Hippocampal formation (tissue), 2 donors: ENCODE measurements at places on chromosomes 2 and 18.

DNA sequence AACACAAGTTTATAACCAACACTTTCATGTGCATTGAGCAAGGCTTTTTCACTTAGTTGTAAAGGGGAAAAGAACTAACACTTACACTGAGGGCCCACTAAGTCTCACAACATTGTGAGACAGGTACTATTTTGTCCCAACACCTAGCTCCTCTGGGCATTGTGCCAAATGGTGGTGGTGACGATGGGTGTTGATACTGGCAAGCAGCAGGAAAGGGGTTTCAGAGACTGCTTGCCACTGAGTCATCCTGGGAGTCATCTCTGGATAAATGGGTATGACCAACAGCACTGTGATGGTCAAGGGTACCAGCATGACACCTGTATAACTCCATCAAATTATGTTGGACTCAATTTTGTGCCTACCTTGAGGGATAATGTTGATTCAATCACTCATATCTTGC is 138.8 kb upstream of the ITGA6 start:
- no peak for DNase-seq

- DNase-seq, result peak; percentile 22
Measured at GRCh38 chr2:72222829-72223564, 75.3 kb upstream of the CYP26B1 start.

GRCh38 chr2:191329841-191330240 is 84.6 kb downstream of the MYO1B start:
- no peak for DNase-seq

DNA sequence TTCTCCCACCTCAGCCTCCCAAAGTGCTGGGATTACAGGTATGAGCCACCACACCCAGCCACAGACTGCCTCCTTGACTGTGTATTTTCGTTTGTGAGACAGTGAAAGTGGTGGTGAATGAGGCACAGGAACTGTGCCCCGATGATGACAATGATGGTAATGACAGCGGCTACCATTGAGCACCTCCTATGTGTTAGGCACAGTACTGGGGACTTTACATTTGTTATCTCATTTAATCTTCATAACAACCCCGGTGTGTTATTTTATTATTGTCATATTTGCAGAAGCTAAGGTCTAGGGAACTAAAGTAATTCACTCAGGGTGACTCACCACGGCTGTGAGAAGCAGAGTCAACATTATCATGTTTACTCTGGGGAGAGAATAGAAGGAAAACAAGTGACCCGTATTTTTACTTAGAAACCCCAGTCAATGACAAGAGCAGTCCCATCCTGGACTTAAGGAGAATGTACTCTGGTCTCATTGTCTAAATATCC is 77.6 kb upstream of the ALPP start:
- DNase-seq, result no peak

GRCh38 chr2:31238126-31238905 is 4.4 kb downstream of the EHD3 start:
- DNase-seq, result peak; percentile 73

- DNase-seq, result no peak
Measured at GRCh38 chr2:161915121-161915520, 158.9 kb downstream of the DPP4 start.

DNA sequence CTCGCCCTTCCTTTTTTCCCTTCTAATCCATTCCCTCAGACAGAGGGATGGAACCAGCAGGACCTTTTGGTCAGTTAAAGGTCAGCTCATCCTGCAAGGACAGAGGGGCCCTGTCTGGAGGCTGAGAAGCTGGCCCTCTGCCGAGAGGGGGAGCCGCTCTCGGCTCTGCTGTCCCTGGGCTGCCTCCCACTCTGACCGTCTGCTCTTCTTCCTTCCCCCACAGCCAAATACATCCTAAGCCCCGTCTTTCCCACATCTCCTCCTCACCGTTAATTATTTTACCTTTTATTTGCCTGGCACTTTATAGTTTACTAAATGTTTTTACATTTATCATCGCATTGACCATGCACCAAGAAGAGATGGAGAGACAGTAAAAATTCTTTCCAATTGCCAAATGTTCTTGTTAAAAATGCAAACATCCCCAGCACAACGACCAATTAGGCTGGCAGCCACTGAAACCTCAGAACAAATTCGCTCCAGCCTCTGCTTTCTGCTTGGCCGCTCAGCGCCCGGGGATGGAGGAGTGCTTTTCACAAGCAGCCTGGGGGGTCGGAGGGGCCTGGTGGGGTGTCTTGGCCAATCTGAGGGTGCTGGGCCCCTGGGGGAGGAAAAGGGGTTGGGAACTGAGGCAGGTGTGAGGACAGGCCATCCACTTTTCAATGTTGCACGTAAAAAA is 123.7 kb downstream of the TNS1 start:
- no peak for DNase-seq

DNA sequence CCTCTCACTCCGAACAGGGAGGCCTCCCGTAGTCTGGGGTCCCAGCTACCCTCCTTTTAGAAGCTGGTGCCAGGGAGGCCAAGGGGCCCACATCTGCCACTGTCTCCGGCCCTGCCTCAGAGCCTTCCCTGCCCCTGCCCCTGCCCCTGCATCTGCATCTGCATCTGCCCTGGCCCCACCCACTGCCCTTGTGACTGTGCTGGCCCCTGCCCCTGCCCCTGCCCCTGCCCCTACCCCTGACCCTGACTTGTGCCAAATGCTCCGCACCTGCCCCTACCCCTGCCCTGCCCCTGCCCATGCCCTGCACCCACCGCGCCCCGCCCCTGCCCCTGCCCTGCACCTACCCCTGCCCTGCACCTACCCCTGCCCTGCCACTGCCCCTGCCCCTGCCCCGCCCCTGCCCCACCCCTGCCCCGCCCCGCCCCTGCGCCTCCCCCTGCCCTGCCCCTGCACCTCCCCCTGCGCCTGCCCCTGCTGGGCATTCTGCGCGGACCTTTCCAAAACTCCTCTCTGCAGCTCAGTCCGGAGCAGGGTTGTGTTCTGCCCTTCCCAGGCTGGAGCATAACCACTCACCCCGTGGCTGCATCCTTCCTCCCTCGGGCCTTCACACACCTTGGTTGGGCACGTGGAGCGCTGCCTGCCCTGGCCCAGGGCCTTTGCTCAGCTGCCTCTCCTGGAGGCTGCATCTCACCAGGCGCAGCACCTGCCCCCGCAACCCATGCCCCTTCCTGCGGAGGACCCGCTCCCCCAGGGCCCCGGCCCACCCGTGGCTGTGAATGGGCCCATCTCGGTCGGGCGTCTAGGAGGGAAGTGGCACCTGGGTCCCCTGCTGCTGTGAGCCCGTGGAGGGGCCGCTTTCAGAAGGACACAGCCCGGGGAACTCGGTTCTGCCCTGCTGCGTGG is 5.4 kb downstream of the SNTG2 start:
- DNase-seq, result no peak

DNA sequence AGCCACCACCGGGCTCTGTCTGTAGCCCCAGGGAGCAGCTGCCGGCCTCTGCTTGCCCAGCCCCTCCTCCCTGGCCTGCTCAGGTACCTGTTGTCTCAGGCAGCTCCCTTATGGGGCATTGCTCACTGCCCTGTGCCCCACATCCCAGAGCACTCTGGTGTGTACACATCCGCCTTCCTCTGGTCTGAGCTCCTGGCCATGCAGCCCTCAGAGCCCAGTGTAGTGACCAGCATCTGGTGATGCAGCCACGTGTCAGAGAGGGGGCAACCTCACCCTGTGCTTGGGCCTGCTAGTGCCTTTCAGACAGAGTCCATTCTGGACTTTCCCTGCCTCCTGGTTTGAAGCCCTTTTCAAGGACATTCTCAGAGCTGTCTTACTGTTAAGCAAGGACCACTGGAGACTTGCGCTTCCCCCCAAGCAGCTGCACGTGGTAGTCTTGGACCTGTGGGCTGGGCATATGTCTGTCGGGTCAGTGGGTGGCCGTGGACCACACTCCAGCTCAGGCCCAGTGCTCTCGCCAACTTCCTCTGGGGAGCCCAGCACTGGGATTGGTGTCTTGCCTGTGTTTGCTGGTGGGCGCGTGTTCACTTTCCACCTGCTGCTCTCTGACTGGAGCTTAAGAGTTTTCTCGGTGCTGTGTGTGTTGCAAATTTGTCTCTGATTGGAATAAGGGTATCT is 30.7 kb downstream of the DGKD start:
- DNase-seq, result no peak

GRCh38 chr2:184039493-184039892 is 558.8 kb upstream of the ZNF804A start:
- no peak for DNase-seq

DNA sequence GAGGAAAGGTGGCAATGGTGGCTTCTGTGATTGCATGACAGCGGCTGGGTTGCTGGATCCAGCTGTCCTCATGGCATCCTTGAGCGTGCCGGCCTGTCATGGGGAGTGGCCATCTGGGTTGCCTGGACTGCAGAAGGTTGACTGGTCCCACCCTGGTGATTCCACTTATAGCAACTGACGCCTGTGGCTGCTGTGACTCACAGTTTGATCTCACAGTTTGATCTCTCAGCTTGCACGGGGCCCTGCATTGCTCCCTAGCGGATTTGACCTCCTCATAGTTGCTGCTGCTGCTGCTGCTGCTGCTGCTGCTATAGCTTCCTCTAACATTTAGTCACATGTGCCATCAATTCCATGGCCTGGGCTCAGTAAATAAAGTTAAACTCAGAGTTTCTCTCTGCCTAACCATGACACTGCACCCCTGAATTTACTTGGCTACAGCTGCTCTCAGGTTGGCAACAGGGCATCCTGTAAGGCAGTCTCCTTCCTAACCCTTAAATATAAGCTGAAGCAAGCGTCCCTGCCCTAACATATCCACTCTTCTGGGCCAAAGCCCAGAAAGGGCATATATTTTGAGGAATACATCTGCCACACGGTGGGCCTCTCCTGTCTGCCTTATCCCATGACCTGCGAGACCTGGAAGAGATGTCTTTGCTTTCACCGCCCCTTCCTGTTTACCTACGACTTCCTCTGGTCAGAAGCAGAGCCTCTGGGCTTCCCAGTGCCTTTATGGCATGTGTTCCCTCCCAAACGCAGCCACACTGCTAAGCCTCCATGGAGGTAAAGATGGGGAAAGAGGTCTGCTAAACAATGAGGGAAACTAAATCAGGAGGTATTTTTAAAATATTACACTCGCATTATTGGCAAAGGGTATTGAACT is 37.8 kb upstream of the CCDC150 start:
- no peak for DNase-seq

DNA sequence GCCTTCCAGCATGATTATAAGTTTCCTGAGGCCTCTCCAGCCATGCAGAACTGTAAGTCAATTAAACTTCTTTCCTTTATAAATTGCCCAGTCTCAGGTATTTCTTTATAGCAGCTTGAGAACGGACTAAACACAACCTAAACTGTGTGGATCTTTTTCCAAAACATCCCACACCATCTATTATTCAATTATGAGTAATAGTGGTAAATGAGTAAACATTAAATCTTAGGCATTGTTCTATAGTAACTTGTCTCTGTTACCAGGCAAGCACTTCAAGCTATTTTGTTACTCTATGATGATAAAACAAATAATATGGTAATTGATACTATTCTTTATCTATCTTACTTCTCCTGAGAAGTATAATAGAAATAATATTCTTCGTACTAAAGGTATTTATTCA is 536.9 kb upstream of the CHAC2 start:
- DNase-seq, result no peak

DNA sequence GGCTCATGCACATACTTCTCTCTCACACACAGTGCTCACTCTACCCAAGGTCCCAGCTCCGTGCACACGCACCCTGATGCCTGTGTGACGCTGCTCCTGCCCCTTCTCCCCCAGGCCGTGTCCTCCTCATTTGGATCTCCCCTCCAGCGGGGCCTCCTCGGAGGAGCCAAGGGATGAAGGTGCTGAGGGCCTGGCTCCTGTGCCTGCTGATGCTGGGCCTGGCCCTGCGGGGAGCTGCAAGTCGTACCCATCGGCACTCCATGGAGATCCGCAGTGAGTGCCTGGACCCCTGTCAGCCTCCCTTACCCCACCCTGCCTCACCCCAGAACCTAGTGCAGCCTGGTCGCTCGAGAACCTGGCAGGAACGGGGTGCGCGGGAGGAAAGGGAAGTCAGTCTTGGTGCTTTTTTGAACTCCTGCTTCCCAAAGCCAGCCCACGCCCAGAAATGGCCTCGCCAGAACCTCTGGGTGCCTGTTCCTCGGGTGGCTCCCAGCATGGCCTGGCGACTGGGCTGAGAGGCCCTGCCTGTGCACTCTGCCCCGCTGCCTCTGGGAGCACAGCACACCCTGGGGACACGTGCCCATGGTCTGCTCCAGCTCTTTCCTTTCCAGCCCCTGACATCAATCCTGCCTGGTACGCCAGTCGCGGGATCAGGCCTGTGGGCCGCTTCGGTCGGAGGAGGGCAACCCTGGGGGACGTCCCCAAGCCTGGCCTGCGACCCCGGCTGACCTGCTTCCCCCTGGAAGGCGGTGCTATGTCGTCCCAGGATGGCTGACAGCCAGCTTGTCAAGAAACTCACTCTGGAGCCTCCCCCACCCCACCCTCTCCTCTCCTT is at the start of gene PRLH:
Gene PRLH (plus strand): TSS at position 174 of the 835 bp plus-strand sequence. CDS start 0 bp downstream, at position 174.
- no peak for DNase-seq

DNA sequence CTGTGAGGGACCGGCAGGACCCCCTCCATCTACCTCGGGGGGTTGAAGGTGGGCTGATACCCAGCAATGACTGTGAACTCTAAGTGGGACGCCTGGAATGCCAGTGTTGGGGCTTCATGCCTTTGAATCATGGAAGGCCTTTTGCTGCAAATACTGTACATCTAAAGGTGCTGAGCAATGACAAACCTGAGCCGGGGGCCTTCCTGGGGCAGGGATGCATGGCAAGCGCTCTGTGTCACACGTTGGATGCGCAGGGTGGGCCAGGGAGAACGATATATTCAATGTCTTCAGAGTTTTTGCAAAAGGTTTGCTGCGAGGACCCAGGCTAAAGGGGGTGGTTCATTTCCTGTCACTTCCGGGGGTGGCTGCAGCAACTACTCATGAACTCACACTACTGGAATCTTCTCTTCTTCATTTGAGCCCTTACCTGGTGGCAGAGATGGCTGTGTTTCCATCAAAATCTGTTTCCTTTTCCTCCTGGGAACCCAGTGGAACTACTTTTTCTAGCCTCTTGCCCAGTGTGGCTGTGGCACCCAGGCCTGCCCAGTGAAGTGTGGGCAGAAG is 24.1 kb upstream of the INHBB start:
- no peak for DNase-seq

GRCh38 chr2:240051697-240052096 is 1.6 kb downstream of the OR6B3 start:
- peak; percentile 26 for DNase-seq

DNA sequence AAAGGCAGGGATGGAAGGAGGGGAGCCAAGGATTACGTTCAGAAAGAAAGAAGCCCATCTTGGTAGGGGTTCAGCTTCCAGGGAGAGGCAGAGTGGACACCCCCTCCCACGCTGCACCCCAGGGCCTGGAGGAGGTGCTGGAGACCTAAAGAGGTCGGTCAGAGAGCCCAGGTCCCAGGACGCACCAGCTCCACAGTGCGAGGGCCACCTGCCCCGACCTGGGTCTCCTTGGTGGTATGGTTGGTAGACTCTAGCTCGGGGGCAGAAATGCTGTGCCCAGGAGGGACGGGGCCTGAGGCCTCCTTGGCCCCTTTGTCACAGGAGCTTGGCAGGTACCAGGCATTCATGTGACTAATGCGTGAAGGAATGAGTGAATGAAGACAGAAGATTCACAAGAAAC is 87.1 kb upstream of the RAB6C start:
- DNase-seq, result no peak

GRCh38 chr2:128530025-128530573 is 211.4 kb upstream of the HS6ST1 start:
- no peak for DNase-seq
